ENCODE measurements at places on chromosomes 12 and 14. TPM values are rescaled to one million over a fixed set of nuclear protein-coding genes. Genes with fewer than 3 reads are reported as not detected.

GRCh38 chr12:39441963-39442830 is 723 bp downstream of the KIF21A start:
- DNase-seq: peak; percentile 50

- DNase-seq: no peak
Measured at GRCh38 chr12:131466306-131466705, 244.6 kb upstream of the SFSWAP start.

DNA sequence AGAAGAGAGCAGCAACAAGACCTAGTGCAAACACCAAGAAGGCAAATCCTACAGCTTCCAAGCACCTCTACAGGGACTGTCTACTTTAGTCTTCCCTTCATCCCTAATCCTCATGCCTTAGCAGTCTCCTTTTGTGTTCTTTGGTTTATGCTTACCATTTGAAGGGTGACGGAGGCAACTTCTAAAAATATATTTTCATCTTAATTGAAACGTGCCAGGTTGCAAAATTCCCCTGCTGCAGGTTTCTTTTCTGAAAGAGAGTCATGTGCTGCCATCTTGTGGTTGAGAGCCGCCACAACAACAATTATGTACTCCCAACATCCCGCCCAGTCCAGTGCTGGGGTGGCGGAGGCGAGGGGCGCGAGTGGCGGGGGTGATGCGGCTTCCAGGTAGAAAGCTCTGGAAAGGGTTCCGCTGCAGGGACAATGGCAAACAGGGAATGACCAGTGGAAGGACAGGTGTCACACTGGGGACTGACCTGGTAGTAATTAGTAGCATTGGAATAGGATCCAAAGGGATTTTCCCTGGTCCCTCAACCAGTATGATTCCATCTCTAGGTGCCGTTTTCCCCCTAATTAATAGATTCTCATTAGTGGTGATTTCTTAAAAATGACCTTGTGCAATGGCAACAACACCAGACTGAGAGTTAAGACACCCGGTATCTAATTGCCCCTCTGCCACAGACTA is 80.3 kb upstream of the GNG2 start:
- peak; percentile 66 for DNase-seq

DNA sequence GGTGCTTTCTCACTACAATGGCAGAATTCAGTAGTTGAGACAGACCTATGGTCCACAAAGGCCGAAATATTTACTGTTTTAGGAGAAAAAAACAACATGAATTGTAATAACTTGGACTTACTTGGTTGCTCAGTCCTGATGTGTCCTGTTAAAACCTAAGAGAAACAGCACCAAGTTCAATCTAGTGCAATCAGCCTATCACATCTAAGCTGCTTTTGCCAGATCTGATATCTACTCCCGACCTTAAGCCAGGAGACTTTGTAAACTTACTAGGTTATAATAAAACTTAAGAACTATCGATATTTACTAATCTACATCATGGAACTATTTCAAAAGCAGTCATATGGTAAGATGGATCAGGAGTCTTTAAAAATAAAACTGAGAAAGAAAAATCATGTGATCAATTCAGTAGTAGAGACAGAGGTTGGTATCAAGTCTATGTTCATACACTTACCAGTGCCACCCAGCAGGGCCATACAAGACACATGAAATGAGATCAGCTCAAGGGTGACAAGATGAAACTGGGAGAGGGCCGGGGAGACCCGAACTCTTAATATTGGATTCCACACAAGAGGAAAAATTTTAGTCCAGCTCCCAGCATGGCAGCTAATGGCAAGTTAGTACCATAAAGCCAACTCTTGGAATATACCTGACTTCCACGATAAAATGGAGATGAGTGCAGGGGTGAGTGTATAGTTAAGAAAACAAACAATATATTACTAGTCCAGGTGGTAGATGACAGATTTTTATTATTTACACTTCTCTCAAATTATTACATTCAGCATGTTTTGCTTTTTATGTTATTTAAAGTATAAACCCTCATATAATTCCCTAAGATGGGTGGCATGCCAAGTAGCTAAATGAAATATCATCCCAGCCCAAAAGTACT is 27.5 kb downstream of the NUDT4 start:
- DNase-seq: no peak

Gene C14orf93
- 9.8 TPM for total RNA-seq

Gene PSMC1
- total RNA-seq: 61.7 TPM

DNA sequence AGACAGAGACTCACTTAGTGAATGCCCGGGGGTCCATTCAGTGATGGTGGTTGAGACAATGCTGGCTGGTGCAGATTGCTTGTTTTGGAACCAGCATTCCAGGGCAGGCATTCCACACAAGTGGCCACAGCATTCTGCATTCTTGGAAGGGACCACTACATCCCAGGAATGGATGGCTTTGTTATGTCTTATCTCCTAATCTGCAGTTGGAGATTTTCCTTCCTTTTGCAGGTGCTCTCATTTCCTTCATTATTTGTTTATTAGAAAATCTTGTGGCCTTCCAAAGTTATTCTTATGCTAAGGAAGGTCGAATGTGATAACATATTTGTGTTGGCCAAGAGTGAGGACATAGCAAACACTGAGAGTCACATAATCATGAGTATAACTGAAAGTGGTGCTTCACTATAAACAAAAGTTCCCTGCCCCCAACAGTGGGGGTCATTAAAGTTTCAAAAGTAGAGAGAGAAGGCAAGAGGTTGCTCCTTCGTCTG is 66.0 kb downstream of the BMP4 start:
- DNase-seq: no peak

GRCh38 chr12:95859344-95859816 is 628 bp downstream of the SNRPF start:
- no peak for DNase-seq

Data from lower lobe of right lung (tissue), 2 donors.